ENCODE measurements at places on chromosomes 4 and X.
A peak's percentile ranks its signal among the peaks of the same experiment; 100 is the strongest.

DNA sequence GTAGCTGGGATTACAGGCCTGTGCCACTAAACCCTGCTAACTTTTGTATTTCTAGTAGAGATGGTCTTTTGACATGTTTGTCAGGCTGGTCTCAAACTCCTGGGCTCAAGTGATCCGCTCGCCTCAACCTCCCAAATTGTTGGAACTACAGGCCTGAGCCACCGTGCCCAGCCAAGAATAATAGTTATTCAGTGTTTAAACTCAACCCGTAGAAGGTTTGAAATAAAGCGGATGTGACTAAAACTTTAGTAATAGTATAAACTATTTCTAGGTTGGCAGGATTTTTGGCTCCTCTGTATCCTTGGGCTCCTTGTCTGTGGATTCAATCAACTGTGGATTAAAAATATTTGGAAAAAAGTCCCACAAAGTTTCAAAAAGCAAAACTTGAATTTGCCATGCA is 37.8 kb downstream of the PCDH10 start:
- no peak for DNase-seq

DNA sequence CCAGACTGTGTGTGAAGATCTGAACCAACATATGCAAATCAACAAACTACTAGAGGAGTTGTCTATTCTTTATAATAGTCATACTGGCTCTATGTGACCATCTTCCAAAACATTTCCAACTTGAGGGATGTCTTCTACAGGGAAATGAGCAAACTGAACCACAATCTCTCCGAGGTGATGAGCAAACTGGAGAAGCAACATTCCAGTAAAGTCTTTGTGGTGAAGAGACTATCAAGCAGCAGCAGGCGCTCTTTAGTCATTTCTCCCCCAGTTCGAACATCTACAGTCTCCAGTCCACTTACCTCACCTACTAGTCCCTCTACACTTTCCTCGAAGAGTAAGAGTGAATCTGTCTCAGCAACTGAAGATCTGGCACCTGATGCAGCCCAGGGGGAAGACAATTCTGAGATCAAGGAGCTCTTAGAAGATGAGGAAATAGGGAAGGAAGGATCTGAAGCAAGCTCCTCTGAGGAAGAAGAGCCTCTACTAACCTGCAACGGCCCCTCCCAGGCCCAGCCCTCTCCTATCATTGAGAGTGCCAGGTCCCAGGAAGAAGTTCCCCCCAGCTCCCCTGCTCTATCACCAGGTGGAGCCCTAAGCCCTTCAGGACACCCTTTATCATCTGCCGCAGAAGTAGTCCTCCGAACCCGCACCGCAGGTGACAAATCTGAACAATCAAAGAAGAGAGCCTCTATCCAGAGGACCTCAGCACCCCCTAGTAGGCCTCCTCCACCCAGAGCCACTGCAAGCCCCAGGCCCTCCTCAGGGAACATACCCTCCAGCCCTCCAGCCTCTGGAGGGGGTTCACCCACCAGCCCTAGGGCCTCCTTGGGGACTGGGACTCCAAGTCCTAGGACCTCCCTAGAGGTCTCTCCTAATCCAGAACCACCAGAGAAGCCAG is 98.1 kb downstream of the HNRNPD start:
- DNase-seq, result no peak

- DNase-seq, result no peak
Observed at GRCh38 chr4:2415881-2416563, 2.4 kb downstream of the ZFYVE28 start.

- no peak for DNase-seq
Observed at GRCh38 chr4:104848597-104849225, 298.0 kb upstream of the TET2 start.

DNA sequence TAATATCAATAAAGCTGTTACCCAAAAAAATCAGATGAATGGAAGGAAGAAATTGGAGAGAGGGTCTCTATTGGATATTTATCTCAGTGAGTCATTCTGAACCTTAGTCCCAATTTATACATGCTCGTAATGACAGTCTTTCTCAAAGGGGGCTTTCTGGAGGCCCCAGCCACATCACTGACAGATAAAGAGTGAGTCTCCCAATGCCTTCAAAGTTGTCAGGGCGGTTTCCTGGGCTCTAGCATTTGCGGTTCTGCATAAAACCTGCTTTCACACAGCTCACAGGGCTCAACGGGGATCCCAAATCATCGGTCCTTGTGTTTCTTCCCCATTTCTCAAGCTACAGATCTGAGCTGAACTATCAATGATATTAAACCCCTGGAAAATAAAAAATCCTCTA is 17.3 kb downstream of the TCEANC start:
- DNase-seq, result no peak

DNA sequence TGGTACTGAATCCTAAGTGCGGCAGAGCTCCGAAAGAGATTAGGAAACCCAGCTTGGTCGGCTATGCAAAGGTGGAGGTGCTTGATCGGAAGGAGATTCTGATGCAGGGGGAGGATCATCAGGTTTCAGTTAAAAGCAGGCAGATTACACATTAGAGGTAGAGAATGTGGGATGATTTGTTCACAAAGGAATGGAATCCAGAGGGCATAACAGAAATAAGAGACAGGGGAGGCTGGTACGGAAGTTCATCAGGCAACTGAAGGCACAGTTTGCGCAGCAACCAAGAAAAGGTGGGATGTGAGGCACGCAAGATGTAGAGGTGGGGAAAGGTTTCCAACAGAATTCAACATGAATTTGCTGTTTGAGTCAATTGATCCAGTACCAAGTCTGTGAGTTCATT is 424 bp upstream of the ZNF330 start:
- DNase-seq, result no peak

DNA sequence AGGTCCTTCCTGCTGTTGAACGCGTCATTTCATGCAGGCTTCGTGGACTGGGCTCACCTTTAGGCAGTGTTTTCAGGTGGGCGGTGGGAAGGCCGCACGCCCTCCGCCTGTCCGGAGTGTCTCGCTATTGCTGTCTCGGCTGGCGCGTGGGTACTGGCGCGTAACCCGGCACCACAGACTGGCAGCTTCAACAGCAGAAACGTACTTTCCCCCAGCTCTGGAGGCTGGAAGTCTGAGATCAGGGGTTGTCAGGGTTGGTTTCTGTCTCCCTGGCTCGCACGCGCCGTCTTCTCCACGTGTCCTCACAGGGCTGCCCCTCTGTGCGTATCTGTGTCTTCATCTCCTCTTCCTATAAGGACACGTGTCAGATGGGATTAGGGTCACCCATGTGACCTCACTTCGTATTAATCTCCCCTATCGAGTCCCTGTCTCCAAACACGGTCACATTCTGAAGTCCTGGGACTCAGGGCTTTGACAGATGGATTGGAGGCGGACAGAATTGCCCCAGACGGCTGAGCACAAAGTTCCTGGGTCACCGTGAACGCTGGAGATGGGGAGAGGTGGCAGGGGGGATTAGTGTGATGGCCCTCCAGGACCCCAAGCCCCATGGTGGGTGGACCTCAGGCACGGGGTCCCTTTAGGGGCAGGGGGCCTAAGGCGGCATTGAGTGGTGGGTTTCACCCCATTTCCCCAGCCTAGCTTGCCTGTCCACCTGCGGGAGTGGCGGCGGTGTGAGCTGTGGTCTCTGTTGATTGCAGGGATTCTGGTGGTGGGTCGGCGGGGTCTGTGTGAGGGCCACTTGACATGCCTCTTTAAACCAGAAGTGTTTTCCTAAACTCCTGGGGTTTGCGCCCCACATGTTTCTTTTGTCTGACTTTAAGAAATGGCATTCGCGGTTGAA is 83.4 kb upstream of the LRPAP1 start:
- DNase-seq, result no peak

DNA sequence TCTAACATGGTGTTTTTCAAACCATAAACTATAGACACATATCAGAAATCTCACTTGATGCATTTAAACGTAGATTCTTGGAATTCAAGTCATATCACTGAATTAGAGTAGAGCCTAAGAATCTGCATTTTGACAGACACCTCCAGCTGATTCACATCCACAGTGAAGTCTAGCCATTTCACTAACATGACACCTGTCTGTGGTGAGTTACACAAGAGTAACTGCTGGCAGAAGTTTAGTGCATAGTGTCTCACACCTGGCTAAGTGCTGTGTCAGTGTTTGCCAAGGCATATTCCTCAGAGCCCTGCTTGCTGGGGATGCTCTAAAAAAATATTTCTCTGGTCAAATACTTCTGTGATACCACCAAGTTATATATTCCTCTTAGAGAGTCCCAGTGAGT is 237.5 kb upstream of the DIAPH2 start:
- no peak for DNase-seq

DNA sequence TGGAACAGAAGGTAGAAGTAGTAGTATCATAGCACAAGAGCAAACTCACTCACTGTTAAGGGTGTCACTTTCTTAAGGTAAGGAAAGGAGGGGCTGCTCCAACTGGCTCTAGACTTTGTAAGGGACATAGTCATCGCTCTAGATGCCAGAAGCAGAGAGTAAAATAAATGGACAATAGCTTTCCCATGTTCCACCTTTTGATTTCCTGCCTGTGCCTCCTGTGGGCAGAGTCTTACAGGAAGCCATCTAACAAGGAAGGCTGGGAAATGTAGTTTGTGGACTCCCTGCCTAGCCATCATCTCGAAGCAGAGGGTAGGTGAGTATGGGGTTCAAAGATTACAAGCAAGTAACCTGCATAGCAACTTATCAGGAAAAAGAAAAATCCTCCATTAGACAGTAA is 1.7 kb upstream of the METTL14 start:
- DNase-seq, result no peak

GRCh38 chr4:54392479-54392878 is 163.4 kb downstream of the PDGFRA start:
- no peak for DNase-seq

- DNase-seq, result peak; percentile 72
Observed at GRCh38 chrX:19887911-19888879, 795 bp upstream of the SH3KBP1 start.

GRCh38 chr4:152672206-152673092 is 7.3 kb downstream of the TMEM154 start:
- no peak for DNase-seq

GRCh38 chr4:177791188-177791587 is 349.0 kb upstream of the AGA start:
- DNase-seq, result no peak

DNA sequence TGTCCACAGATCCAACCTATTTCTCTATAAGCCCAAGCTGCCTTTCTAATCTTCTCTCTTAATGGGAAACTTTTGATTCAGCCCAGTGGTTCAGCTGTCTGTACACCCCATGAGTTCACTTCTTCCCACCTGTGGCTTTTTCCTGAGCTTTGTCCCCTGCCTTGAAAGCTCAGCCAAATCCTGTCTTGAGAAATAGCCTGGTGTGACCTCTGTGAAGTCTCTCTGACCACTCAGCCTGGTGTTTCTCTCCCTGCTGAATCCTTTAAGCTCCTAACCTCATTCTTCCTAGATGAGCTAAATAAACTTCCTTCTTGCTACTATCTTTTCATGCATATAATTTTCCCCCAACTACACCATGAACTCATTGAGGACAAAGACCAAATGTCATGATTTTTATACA is 15.2 kb upstream of the HERC5 start:
- DNase-seq, result no peak

DNA sequence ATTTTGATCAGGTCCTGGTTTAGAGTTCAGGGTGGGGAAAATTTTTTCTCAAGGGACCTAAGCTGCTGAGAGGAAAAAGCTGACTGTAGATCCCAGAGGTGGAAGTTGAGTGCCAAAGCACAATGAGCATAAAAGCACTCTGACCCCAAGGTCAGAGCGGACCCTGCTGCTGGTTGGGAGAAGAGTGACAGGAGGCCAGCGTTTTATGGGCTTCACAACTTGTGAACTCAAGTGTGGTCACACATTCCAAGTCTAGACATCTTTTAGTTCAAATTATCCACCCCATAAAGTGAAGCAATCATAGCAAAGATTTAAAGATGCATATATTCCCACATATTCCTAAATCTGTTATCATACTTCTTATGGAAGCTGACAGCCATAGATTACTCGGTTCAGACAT is 220.3 kb downstream of the CHIC2 start:
- no peak for DNase-seq

DNA sequence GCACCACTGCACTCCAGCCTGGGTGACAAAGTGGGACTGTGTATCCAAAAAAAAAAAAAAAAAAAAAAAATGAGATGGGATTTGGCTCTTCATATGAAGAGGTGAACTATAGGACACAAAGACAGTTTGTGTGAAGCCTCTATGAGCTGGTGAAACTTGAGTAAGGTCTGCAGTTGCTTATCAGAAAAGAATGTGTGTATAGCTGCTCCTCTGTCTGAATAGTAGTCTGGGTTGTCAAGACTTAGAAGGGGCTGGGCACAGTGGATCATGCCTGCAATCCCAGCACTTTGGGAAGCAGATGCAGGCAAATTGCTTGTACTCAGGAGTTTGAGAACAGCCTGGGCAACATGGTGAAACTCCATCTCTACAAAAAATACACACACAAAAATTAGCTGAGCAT is 82.8 kb downstream of the ARSF start:
- DNase-seq, result no peak

- no peak for DNase-seq
Observed at GRCh38 chr4:26404743-26405206, 84.0 kb downstream of the RBPJ start.

GRCh38 chrX:39481621-39482020 is 616.1 kb downstream of the BCOR start:
- DNase-seq, result no peak

GRCh38 chr4:10656988-10657387 is 27.6 kb downstream of the CLNK start:
- no peak for DNase-seq

GRCh38 chr4:184097241-184097605 is 120.5 kb downstream of the ENPP6 start:
- DNase-seq, result no peak

DNA sequence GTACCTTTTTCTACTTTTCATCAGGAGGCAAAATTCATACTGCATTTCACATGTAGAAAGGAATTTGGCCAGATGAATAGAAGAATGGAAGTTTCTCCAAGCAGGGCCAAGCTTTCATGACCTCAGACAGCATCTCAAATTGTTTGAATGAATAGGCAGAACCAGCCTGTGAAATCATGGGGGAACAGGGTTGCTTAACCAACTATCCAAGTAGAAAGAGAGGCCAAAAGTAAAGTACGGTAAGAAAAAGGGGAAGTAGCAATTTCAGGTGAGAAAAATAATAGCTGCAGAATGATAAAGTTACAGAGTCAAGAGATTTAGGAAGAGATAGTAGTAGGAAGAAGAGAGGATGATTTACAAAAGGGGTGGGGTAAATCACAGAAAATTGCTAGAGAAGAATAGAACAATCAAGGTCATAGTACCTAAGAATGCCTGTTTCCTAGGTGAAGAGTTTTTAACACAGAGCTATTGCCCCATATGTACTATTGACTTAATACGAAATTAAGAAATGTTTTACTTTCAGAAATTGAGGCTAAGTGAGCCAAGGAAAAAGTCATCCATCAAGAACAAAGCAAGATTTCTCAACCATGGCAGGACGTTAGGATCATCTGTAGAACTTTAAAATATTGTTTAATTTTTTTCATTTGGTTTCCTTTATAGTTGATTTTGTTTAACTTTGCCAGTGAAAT is 177.1 kb upstream of the TET2 start:
- no peak for DNase-seq
